ENCODE measurements at places on chromosomes 11 and 22.

- no peak for DNase-seq
These were observed 60.2 kb upstream of the CDON start for GRCh38 chr11:126122863-126123262.

- DNase-seq = no peak
These were observed 31.8 kb downstream of the TMPRSS5 start for GRCh38 chr11:113674397-113674685.

DNA sequence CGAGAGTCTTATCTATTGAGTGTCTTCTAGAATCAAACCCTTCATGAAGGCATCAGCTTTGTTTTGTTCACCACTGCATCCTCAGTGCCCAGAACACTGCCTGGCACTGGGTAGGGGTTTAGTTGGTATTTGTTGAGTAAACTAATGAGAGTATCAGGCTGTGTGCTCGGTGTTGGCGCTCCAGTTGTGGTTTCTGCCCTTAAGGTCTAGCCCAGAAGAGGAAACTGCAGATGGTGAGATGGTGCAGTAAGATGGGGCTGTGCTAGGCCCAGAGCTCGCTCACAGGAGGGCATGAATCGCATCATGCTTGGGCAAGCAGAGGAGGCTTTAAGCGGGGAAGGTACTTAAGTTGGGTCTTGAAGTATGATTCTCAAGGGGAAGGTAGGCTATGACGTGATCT lies 97.2 kb downstream of the FBXO7 start:
- DNase-seq = no peak

DNA sequence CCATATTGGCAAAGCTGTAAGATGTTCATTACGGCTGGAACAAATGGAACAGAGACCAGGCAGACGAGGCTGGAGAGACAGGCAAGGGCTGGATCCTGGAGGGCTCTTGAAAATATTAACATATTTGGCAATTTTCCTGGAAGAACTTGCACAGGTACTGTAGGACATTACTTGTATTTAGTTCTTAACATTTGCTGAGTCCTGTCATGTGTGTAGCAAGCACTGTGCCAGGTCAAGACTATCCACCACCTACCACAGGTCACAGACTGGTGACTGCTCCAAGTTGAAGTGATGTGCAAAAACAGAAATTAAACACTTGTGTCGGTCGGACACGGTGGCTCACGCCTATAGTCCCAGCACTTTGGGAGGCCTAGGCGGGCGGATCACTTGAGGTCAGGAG lies 58.7 kb upstream of the TNRC6B start:
- DNase-seq = no peak

DNA sequence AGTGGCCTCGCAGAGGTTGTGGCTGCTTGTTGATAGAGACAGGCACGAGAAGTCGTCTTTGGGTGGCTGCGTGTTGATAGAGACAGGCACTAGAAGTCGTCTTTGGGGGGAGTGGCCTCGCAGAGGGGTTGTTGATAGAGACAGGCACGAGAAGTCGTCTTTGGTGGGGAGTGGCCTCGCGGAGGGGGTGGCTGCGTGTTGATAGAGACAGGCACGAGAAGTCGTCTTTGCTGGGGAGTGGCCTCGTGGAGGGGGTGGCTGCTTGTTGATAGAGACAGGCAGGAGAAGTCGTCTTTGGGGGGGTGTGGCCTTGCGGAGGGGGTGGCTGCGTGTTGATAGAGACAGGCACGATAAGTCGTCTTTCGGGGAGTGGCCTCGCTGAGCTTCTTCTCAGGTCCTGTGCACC lies 328.8 kb downstream of the TBC1D22A start:
- no peak for DNase-seq

DNA sequence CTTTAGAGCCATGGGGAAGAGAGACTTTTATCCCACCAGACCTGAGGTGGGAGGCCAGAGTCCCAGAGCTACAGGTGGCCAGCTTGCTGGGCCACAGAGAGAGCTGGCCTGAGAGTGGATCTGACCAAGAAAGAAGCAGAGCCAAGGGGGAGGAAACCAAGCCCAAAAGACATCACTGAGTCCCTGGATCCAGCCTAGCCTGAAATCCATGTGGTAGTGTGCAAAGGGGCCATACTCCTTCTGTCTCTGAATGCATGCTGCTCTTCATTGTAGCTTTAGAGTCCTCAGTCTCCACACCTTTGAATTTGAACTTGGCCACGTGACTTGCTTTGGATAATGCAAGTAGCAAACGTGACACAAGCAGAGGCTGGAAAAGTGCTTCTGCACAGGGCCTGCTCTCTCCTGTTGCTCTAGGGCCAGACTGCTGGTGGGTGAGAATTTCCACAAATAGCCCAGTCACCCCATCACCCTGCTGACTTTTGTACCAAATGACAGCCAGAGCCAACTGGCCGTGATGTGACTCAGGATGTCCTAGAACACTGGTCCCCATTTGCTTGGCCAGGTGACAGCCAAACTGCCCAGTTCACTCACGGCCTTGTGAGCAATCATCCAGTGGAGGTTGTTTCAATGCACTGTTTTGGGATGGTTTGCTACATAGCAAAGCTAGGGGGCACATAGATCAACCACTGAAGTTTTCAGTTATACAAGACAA lies 93.6 kb downstream of the DHCR7 start:
- DNase-seq = no peak

DNA sequence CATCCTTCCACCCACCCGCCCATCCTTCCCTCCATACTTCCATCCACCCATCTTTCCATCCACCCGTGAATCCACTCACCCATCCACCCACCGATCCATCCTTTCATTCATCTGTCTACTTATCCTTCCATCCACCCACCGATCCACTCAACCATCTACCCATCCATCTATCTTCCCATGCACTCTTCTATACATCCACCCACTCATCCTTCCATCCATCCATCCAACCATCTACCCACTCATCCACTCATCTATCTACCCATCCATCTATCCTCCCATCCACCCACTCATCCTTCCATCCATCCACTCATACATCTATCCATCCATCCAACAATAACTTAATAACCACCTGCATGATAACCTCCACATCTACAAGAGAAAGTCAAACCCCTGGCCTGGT lies 47.3 kb downstream of the WNT7B start:
- no peak for DNase-seq

GRCh38 chr11:121521145-121522042 lies 68.6 kb upstream of the SORL1-AS1 start:
- DNase-seq = no peak

DNA sequence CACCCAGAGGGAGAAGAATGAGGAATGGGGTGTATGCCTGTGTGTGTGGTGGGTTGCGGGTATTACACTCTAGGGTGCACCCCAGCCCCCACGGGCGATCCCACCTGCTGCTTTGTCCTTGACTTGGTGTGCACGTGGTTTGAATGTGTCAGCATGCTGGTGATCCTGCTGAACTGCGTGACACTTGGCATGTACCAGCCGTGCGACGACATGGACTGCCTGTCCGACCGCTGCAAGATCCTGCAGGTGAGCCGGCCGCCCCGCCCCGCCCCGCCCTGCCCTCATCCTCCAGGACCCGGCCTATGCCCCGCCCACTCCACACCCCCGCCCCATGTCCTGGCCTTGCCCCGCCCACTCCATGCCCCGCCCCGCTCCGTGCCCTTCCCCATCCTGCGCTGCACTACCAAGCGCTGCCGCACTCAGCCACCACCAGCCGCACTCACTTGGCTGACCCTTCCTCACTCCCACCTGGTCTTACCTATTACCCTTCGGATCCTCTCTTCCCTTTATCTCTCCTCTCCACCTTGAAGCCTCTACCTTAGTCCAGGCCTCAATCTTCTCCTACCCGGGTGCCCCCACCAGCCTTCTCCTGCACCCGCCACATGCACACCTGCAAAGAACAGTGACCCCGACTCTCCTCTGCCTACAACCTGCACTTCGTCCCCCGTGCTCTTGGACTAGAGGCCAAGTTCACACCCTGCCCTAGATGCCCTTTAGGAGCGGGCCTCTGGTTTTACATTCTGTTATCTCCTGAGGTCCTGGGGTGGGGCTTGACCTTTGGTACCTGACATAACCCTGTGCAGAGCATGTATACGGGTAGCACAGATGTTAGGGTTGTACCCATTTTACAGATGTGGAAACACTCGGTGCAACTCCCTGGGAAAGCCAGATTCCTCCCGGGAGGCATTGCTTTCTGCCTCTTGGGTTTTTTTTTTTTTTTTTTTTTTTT lies 27.7 kb downstream of the CACNA1I start:
- no peak for DNase-seq

GRCh38 chr11:114209904-114210303 lies 86.3 kb upstream of the NNMT start:
- no peak for DNase-seq

DNA sequence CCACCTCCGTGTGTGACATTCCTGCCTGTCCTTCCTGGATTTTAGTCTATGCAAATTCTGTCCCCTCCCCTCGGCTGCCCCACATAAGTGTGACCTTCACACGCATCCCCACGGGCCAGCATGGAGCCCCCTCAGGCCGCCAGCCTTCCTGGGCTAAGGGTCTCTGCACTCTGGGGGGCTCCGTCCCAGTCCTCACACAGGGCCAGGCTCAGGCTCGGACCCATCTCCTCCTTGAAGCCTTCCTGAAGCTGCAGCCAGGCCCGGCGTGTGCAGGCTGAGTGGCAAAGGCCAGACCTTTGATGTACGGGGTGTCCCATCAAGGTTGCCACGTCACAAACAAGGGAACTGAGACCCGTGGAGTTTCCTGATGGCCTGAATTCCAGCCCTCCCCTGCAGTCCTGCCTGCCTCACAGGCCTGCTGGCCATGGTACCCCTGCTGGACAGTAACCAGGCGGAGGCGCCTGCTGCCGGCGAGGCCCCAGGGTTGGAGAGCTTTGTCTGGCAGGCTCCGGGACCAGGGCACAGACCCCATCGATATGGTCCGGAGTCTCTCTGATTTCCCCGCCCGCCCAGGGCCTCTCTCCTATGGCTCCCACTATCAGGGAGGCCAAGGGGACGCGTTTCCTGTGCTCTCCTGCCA lies 791.7 kb downstream of the BRD1 start:
- no peak for DNase-seq

- no peak for DNase-seq
These were observed 35.4 kb upstream of the ANO5 start for GRCh38 chr11:22157531-22157930.

DNA sequence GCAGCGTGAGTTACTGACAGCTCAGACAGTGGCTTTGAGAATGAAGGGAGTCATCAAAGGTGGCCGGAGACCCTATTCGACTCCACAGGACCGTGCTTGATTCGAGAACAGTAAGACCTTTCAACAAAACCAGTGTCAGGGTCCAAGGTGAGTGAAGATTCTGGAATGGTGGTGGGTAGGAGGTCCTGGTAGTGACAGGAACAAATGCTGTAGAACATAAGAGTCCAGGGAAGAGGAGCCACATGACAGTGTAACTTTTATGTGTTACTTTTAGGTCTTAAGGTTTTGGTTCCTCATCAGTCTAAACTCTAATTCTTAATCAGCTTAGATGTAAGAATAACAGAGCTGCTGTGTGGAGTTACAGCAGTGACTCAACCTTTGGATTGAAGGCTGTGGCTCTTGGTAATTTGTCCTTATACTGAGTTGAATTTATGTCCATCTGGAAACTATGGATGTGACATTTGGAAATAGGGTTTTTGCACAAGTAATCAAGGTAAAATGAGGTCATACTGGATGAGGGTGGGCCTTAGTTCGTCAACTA lies 1.8 kb downstream of the TBC1D22A start:
- DNase-seq = no peak

DNA sequence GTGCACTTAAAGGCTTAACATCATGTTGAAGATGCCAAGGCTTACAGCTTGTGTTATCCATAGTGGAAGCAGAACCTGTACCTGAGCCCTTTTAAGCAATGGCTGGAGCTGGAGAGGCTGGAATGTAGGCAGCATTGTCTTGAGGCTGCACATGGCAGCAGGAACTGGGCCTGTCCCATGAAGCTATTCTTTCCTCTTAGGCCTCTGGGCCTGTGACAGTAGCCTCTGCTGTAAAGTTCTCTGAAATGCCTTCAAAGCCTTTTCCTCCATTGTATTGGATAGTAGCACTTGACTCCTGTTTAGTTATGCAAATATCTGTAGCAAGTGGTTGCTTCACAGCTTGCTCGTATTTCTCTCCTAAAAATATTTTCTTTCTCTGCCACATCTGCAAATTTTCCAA lies 127.4 kb upstream of the ANO5 start:
- DNase-seq = no peak

DNA sequence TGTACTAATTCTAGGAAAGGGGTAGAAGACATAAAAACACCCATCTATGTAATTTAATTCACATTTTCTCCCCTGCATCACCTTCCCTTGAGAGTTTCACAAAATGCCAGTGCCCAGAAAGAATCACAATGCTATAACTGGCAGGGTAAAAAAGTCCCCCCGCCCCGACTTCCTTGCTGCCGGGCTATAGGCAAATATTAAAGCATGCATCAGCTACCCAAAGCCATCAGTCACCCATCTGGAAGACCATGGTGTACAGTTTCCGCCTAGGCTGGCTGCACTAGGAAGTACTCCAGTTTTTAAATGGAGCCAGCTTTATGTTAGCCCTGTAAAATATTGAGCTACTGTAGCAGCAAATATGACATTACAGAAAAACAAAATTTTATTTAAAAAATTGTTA lies 67.8 kb downstream of the ST14 start:
- no peak for DNase-seq

- no peak for DNase-seq
These were observed 19.8 kb upstream of the OOSP1 start for GRCh38 chr11:59918480-59918879.

- no peak for DNase-seq
These were observed 93.2 kb downstream of the PDE2A start for GRCh38 chr11:72581067-72581466.

GRCh38 chr11:8204596-8204995 lies 35.8 kb upstream of the RIC3 start:
- no peak for DNase-seq

GRCh38 chr11:108498816-108499408 lies 728 bp upstream of the POGLUT3 start:
- DNase-seq = no peak

DNA sequence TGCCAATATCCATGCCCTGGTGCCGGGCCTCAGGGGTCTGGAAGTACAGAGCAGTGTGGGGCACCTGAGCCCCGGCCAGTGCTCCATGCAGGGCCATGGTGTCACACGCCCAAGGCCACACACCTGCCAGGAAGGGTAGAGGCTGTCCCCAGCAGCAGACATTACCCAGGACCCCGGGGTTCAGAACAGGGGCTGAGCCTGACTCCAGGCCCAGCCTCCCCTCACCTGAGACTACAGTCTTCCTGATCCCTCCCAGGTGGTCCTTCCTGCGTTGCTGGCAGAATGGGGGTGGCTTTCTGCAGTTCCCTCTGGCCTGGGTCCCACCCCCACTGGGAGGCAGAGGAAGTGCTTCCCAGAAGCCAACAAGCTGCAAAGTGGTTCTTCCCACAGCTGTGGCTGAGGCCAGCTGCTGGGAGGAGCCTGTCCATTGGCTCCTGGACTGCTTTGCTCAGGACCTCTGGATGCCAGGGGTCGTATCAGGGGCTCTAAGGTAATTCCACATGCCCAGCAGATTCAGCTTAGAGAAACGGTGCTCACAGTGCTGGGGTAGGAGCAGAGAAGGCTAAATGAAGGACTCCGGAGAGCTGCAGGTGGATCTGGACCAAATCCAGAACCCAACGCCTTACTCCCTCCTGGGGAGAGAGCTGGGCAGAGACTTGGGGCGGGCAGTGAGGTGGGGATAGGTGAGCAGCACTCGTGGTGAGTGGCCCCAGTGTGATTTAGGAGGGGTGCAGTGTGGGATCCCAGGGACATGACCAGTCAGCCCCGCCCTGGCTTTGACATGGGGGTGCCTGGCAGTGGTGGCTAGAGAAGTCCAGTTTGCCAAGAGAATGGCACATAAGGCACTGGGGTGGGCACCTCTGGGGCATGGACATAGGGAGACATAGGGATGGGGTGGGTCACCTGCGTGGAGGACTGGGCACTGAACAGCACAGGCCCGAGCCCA lies 12.6 kb downstream of the TCIRG1 start:
- DNase-seq = no peak

- DNase-seq = no peak
These were observed 162.0 kb downstream of the DSCAML1 start for GRCh38 chr11:117634756-117635603.

- no peak for DNase-seq
These were observed 14.5 kb downstream of the DGCR2 start for GRCh38 chr22:19107730-19108074.
